Fibroblast of lung (primary cell): ENCODE measurements at places on chromosomes 16 and 17.

- no peak for DNase-seq
Observed at GRCh38 chr17:12731839-12732238, 57.5 kb upstream of the ARHGAP44 start.

- DNase-seq = no peak
Observed at GRCh38 chr17:66755101-66755943, 79.6 kb upstream of the CACNG5 start.

GRCh38 chr16:6682142-6682811, 650.4 kb upstream of the RBFOX1 start:
- no peak for DNase-seq

DNA sequence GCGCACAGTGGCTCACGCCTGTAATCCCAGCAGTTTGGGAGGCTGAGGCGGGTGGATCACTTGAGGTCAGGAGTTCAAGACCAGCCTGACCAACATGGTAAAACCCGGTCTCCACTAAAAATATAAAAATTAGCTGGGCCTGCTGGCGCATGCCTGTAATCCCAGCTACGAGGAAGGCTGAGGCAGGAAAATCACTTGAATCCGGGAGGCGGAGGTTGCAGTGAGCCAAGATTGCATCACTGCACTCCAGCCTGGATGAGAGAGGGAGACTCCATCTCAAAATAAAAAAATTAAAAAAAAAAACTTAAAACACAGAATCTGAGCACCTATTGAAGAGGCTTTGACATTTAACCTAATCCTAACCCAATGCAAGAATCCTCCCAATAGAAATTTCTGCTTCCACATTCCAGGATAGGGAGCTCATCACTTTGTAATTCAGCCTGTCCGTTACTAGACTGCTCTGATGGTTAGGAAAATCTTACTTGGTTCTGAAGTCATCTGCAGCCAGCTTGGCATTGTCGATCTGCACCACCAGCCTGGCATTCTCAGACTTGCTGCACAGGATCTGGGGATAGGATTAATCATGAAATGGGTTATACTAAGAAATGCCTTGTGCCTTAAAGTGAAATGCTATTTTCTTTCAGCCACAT, 2.1 kb downstream of the KRT33B start:
- peak; percentile 89 for DNase-seq

- no peak for DNase-seq
Observed at GRCh38 chr17:45771271-45771959, 12.7 kb upstream of the CRHR1 start.

- DNase-seq = peak; percentile 23
Observed at GRCh38 chr16:82368041-82368440, 198.0 kb upstream of the MPHOSPH6 start.

DNA sequence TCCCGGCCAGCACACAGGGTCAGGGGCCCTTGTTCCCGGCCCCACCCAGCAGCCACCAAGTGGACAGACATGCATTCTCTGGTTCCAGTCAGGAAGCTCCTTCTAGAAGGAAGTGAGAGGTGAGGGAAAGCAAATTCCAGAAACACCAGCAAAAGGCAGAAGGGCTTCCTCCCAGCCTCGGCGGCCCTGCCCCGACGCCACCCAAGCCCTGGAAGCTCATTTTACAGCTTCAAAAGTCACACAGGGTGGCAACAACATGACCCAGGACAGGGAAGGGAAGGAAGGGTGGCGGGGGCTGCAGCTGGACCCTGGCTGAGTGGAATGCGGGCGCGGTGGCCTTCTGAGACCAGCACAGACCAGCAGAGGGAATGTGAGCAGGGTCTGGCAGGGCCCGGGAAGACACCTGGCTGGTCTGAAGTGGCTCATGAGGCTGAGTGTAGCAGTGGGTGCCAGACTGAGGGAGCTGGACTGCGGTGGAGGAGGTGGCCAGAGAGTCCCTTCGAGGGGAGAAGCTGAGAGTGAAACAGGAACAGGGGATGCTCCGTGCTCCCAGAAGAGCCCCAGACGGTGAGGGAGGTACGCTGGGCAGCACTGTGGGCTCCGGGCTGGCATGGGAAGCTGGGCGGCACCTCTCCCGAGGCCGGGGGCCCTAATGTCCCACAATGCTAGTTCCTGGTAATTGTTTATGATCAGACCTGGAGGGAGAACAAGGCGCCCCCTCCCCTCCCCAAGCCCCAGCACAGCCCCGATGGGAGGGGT, 1.9 kb upstream of the UNC13D start:
- DNase-seq = no peak

DNA sequence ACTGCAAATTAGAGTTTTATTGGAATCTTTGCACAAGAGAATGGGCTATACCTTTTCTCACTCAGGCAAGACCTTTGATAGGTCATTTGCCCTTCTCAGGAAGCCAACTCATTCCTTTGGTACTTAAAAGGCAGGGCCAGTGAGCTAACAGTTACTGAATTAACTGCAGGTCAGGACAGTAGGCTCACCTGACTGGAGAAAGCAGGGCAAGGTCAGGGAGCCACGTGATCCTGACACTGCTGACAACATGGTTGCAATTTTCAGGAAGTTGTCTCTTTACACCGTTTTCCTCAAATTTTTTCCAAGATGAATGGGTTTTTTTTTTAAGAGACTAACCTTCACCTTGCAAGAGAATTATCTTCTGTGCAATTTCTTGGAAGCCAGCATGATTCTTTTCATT, 21.1 kb downstream of the CPSF4L start:
- DNase-seq = no peak

DNA sequence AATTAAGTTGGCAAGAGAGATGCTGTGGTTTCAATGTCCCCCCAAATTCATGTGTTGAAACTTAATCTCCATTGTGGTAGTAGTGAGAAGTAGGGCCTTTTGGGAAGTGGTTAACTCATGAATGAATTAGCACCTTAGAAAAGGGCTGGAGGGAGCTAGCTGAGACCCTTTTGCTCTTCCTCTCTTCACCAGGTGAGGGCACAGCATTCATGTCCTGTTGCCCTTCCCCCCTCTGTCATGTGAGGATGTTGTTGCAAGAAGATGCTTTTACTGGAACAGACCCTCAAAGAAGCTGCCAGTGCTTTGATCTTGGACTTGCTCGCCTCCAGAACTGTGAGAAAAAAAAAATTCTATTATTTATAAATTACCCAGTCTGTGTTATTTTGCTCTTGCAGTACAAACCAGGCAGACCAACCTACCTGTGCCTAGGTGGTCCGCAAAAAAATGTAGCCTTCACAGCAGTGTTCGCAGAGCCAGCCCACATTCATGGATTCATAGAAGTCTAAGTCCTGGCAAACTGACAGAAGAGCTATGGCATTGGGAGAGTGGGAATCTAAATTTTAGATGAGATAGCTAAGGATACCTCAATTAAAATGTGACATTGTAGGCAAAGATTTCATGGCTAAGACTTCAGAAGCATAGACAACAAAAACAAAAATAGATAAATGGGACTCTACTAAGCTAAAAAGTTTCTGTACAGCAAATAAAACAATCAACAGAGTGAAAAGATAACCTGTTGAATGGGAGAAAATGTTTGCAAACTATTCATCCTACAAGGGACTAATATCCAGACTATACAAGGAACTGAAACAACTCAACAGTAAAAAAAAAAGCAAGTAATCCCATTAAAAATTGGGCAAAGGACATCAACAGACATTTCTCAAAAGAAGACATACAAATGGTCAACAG, 32.0 kb upstream of the ABCA5 start:
- DNase-seq = no peak

GRCh38 chr16:12096828-12097522, 120.4 kb downstream of the SNX29 start:
- no peak for DNase-seq

DNA sequence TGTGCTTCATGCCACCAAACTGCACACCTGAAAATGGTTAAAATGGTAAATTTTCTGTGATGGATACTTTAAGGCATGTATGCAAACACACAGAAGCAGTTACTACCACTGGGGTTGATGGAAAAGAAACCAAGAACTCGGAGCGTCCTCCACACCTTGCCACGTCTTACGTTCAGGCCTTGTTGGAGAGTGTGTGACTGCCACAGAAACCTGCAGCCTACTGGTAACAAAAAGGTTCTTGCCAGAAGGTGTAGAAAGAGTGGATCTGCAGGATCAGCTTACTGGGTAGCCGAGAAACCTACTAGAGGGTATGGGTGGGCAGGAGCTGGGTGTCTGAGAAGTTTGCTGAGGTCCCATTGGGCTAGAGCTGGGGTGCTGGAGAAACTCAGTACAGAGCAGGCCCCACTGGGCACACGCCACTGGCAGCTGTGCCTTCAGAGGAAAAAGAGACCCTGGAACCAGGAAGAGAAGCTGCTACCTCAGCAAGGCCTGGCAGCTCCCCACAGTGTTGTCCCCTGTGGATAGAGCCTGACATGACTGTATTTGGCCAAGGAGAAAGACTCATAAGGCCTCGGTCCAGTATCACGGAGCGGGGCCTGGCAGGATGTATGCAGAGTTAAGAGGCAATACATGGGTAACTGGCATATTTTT, 204.6 kb downstream of the SEC14L1 start:
- no peak for DNase-seq

DNA sequence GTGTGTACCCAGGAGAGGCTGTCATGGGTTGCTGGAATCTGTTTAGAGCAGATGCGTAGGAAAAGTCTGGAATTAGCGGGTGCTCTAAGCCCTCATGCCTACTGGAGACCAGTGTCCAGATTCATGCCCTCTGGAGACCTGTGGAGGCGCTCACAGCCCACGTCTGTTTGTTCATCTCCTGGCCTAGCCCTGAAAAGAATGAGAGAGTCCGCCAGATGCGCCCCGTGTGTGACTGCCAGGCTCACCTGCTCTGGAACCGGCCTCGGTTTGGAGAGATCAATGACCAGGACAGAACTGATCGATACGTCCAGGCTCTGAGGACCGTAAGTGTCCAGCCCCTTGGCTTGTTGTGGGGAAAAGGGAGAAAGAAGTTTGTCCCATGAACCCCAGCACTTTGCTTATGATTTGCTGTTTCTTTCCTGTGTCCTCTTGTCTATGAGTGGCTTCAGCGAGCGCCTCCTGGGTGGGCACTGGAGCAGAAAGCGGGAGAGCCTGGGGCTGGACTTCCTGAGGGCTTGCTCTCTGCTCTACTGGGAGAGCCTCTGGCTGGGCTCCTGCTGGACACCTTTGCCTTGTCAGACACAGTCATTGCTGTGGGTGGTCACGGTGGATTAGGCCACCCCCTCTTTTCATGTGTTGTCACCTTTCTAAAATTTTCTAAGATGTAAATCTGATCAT, 35.3 kb downstream of the PRMT7 start:
- DNase-seq = no peak

DNA sequence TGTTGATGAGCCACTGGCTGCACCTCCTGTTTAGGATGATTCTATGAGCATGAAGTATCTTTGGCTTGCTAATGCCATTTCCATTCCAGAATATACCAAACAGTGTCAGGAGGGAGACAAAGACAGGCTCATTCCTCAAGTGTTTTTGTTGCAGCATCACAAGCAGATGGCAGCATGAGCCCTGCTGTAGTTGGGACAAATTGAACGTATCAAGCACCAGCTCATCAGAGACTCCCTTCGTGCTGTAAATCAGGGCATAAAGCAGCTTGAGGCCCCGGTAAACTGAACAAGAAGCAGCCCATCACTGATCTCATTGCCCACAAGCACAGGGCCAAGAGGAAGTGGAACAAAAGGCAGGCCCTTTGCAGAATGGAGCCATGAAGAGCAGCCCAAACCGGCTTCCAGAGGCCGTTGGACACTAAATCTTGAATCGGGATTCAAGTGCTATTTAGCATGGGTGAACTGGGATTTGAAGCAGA, 45.9 kb upstream of the HS3ST3A1 start:
- DNase-seq = peak; percentile 11

- DNase-seq = no peak
Observed at GRCh38 chr16:3474136-3474779, 21.0 kb downstream of the C16orf90 start.
